Calu3 (cell line): ENCODE measurements at places on chromosomes 4 and X. TPM values are rescaled to one million over a fixed set of nuclear protein-coding genes. Genes with fewer than 3 reads are reported as not detected.

Gene CLDN34
- total RNA-seq: 0.38 and 0.39 TPM in 2 replicates

Gene TCEAL5
- not detected in 2 replicates for total RNA-seq

Gene KLF8
- total RNA-seq: 0.66 and 0.83 TPM in 2 replicates

Gene ESX1
- total RNA-seq: not detected in 2 replicates

Gene MTNR1A
- 1.6 and 2.9 TPM in 2 replicates for total RNA-seq

- no peak within 1 kb of the TSS for H3K4me3 ChIP-seq
- peaks cover 12% of the 10 kb centered on the region for H3K27me3 ChIP-seq
- DNase-seq: no peak
- H3K4me1 ChIP-seq: no peaks in the 10 kb centered on the region
Observed at GRCh38 chrX:51332188-51332942, at the start of gene NUDT10. Gene NUDT10, plus strand, starts transcription at chrX:51332822. Its CDS starts 144 bp downstream, at chrX:51332966.

GRCh38 chr4:104763554-104764222 lies 269.0 kb upstream of the CXXC4 start:
- no peak for DNase-seq
- H3K27ac ChIP-seq: no peak overlapping the region
- H3K36me3 ChIP-seq: no peaks in the 10 kb centered on the region

DNA sequence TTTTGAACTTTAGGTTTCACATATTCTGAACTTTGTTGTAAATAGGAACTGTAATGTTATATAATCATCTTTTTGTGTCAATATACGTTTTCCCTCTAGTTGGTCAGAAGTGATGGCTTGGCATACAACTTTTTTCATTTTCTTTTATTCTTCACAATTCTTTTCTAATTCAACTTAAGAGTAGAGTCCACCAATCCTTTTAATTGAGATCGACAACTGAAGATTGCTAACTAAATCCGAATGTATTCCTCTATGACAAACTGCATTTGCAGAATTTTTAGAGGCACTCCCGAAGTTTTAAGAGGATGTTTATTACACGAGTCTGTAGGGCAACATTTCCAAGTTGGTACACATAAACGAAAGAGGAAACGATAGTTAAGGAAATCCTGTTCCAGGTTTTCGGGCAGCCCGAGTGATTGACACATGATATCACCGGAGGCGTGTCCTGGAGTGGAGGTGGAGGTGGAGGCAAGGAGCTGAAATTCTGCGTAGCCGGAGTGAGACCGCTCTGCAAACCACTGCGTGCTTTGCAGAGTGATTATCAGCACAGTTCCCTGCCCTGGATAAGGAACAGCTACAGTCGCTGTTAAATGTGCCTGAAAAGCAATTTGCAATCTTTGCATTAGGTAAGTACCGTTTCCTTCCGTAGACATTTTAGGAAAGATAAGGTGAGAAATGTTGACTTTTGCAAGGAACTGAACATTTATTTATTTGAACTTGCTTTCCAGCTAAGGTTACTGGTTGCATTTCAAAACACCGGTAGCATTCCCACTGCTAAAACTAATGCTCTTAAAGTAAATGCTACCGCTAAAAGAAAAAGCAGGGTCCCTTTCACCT lies at the start of gene SPRY1:
SPRY1 (plus strand) TSS at position 489 of the 837 bp plus-strand sequence. CDS start 4,797 bp downstream, outside the sequence.
- H3K4me3 ChIP-seq: peak within 1 kb of the TSS; percentile 82
- peak; percentile 83 for DNase-seq
- H3K36me3 ChIP-seq: peaks cover 45% of the 10 kb centered on the region
- peaks cover 6% of the 10 kb centered on the region for H3K4me1 ChIP-seq
